ENCODE measurements at places on chromosomes 7 and 10.

- DNase-seq: no peak
Observed at GRCh38 chr7:66050990-66051448, 24.6 kb upstream of the ASL start.

DNA sequence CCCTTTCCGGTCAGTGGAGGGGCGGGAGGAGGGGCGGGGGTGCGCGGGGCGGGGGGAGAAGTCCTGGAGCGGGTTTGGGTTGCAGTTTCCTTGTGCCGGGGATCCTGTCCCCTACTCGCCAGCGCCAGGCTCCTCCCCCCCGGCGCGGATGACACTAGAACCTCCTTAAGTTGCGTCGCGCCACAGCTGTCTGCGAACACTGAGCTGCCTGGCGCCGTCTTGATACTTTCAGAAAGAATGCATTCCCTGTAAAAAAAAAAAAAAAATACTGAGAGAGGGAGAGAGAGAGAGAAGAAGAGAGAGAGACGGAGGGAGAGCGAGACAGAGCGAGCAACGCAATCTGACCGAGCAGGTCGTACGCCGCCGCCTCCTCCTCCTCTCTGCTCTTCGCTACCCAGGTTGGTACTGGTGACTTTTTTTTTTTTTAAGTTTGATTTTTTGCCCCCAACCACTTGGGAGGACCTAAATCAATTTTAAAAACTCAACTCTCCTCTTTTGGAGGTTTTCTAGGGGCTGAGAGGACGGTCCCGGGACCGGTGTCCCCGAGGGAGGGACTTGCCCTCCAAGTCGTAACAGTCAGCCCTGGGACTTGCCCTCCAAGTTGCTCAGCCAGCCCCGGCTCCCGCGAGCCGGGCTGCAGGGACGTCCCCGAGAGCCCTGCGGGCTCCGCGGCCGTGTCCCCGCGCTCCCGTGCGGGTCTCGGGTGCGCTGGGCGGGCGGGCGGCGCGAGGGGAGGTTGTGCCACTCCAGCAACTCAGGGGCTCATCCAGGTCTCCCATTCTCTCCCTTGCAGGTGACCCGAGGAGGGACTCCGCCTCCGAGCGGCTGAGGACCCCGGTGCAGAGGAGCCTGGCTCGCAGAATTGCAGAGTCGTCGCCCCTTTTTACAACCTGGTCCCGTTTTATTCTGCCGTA lies at the start of gene GATA3:
TSS of gene GATA3 (plus strand) at position 195 of the 914 bp plus-strand sequence. CDS start 968 bp downstream, outside the sequence.
- DNase-seq: no peak

DNA sequence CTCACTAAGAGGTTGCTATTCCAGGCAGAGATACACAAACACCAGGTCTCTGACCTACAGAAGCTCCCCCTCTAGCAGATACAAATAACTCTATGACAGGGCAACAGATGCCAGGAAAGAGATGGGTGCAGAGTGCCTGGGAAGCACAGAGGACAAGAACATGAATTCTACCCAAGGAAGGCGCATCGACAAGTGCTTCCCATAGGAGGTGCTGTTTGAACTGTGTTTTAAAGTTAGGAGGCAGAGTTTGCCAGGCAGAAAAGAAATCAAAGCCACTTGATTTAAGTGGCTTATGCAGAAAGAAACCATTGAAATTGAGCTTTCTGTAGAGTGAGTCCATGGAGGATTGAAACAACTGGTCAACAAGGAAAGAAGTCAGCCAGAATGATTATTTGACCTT lies 35.3 kb upstream of the EGR2 start:
- no peak for DNase-seq

DNA sequence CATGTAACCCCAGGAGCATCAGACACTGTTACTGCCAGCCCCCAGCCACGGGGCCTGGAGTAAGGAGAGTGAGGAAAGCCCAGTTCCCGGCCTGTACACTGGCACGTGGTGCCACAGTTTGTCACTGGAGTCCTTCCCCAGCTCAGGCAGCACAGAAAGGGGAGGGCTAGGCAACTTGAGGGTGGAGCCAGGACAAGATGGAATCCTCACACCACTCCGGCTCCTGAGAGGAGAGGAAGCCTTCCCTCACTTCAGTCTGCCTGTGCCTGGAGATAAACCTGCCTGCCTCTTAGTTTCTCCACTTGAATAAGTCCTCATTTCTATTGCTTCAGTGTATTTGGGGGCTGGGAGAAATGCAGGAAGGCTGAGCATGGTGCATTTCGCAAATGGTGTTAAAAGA lies 176.0 kb downstream of the KIAA1217 start:
- no peak for DNase-seq

GRCh38 chr10:133401981-133402725 lies 8.2 kb downstream of the MTG1 start:
- no peak for DNase-seq

DNA sequence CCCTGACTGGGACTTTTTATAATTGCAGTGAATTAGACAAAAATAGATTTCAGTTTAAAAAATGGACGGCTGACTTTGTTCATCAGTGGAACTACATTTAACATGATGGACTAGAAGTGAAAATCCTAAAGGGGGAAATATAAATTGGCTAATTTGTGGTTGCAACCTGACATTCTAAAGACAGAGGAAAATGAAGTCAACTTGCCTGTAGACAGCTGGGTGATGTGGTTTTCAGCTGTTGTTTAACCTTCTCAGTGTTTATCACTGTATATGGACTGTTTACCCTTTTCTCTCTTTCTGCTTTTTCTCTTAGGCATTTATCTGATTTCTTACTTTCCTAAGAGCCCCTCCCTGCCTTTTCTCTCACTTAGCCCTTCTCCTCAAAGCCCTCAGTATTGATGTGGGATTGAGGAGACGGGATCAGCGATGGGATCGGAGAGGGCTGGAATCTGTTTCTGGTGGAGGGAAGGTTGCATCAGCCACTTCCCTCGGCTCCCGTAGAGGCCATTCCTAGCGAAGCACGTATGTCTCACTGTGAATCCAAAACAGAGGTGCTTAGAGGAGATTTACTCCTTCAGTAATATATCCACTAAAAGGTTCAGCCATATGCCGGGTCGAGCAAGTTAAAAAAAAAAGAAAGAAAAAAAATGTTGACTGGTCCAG lies 109.0 kb upstream of the KLF6 start:
- DNase-seq: no peak

DNA sequence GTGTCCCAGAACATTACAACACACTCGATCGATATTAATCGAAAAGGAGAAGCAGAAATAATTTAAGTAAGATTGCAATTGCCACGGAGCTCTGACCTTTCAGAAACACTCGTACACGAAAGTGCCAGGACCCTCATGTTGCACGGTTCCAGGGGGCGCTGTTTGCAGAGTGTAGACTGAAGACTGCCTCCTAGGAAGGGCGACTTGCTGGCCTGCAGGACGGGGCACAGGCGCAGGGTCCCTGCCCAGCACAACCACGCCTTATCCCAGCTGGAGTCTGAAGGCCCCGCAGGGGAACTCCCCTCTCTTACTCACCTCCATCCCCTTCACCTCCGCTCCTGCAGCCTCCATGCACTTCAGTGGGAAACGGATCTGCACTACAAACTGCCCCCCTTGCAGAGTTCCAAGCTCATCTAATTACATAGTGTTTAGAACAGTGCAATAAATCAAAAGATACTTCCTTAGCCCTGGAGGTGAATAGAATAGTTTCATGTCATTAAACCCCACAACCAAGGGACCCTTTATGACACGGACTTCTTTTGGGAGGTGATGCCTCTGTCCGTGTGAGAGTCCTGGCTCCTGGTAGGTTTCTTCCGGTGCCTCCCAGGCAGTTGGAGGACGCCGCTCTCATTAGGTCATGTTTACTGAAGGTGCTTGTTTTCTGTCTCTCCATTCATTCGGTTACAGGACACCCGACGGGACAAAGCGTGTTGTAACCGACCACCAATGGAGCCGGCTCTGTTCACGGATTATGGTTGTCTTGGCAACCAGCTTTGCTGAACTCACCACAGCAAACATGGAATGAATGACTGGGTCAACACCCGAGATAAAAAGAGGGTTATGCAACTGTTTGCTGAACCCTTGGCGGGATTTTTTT lies 262.2 kb downstream of the BAMBI start:
- DNase-seq: peak; percentile 97

DNA sequence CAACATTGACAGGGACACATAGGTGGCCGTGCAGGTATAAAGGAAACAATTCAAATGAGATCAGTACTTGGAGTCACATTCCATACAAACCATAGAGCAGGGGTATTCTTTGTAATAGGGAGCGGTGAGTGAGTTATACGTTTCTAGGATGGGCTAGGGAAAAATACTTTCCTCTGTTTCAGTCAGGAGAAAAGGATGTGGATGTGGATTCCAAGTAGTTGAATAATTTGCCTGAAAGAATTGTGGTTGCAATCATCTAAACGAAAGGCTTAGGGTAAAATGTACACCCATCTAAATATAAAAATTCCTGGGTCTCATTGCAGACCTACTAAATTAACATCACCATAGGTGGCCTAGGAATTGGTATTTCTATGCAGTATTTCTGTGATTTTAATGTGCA lies 270.7 kb upstream of the IGFBP3 start:
- no peak for DNase-seq

- no peak for DNase-seq
Observed at GRCh38 chr10:104043854-104044253, 41.8 kb downstream of the COL17A1 start.

GRCh38 chr7:70400829-70401380 lies 731.0 kb upstream of the GALNT17 start:
- DNase-seq: no peak

- DNase-seq: no peak
Observed at GRCh38 chr7:75850235-75850634, 28.6 kb upstream of the RHBDD2 start.

DNA sequence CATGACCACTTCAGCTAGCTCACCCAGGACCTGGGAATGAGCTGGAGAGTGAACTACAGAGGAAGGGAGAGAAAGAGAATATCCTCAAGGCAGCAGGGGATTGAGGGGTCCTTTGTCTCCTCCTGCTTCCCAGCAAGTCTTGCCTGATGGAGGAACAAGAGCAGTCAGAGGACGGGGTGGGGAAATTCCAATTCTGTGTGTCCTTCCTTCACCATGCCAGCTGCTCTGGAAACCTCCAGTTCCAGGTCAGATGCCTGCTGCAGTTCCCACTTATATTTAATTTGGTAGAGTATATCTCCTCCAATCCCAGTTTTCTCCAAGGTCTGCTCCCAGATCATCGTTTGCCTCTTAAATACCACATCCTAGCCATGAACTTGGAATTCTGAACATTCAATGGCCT lies 21.4 kb upstream of the LEP start:
- no peak for DNase-seq

GRCh38 chr10:35545878-35546590 lies 59.1 kb upstream of the GJD4 start:
- no peak for DNase-seq

- no peak for DNase-seq
Observed at GRCh38 chr7:129569811-129570215, 41.7 kb upstream of the NRF1 start.

GRCh38 chr7:121940918-121941317 lies 68.0 kb downstream of the PTPRZ1 start:
- DNase-seq: no peak

DNA sequence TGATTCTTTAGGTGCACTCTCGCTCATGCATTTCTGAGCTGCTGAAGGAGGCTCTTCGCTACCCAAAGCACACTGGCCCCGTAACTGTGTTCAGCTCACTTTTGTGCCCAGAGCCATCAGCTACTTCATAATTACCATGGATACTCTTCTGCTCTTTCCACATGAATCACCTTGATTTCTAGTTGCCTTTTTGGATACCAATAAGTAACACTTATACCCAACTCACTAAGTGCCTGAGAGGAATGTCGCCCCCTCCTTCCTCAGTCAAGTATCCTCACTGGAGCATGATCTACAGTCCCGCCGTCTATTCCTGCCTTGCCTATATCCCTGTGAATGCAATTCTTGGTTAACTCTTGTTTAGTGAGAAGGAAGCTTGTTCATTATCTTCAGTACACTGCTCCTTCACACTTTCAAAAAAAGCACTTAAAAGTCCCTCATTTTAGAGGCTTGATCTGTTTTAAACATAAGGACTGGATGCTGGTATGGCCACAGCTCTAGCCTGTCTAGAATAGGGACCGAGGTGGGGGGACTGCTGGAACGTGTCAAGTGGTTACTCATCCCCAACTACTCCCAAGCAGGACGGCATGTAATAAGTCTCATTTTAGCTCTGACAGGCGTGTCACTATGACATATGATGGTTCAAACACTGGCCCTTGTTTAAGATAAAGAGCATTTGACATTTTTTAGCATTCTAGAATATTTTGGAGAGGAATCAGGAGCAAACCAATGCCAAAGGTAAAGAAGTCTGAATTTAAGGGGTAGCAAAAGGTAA lies 23.7 kb downstream of the SVIL start:
- DNase-seq: no peak

DNA sequence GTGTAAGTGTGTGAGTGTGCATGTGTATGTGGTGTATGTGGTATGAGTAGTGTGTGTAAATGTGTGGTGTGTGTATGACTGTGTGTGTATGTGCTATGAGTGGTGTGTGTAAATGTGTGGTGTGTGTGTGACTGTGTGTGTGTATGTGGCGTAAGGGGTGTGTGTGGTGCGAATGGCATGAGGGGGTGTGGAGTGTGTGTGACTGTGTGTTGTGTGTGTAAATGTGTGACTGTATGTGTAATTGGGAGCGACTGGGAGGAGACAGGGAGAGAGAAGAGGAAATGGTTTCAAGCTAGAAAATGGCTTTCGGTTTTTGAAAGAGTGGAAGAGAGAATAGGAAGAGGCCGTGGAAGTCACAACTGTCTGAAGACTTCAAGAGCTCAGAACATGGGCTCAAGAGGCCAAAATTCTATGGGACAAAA lies 23.6 kb upstream of the GATAD1 start:
- no peak for DNase-seq

GRCh38 chr7:132899833-132900232 lies 182.1 kb downstream of the CHCHD3 start:
- no peak for DNase-seq

- DNase-seq: no peak
Observed at GRCh38 chr10:79393221-79393923, 46.1 kb downstream of the PPIF start.

- no peak for DNase-seq
Observed at GRCh38 chr7:96238474-96238873, 83.4 kb downstream of the SLC25A13 start.

- no peak for DNase-seq
Observed at GRCh38 chr10:126939706-126940105, 34.5 kb downstream of the DOCK1 start.

GRCh38 chr7:103781409-103781808 lies 208.0 kb downstream of the RELN start:
- DNase-seq: no peak

- no peak for DNase-seq
Observed at GRCh38 chr7:112129655-112130323, 76.4 kb downstream of the DOCK4 start.

GRCh38 chr10:132443983-132444876 lies 47.2 kb downstream of the PWWP2B start:
- DNase-seq: no peak
